ENCODE measurements at places on chromosomes 7 and 10.
A peak's percentile ranks its signal among the peaks of the same experiment; 100 is the strongest.

DNA sequence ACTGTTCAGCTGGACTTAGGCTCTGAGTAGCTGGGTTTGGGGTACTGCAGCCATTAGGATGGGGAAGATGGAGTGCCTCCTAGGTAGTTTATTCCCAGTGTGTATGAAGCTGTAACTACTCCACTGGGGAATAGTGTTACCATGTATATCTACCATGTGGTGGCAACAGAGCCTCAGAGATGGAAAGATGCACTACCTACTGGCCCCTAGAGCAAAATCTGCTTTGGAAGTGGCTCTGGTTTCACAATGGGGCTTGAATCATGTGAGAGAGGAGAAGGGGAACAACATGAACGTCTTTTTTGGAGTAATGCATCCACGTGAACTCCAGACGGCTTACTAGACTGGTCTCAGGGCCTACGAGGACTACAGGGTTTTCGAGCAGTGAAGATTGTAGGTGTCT is 167.3 kb downstream of the CALCR start:
- no peak for DNase-seq

- DNase-seq, result peak; percentile 83
These were observed 56.9 kb upstream of the EZH2 start for GRCh38 chr7:148940702-148941597.

DNA sequence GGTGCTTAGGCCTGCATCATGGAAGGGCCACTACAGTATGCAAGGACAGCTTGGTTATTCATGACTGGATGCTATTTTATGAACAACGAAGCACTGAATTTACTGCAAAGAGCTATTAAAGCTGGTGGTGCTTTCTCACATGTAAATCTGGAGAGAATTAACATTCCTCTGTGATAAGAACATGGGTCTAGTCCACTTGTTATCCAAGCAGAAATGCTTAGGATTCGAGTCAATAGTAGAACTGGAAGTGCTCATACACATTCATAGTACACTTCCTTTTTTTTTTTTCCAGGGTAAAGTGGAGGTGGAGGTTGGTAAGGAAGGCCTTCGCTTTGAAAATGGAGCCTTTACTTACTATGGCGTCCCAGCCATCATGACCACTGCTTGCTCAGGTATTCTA is 35.0 kb downstream of the CNNM1 start:
- no peak for DNase-seq

DNA sequence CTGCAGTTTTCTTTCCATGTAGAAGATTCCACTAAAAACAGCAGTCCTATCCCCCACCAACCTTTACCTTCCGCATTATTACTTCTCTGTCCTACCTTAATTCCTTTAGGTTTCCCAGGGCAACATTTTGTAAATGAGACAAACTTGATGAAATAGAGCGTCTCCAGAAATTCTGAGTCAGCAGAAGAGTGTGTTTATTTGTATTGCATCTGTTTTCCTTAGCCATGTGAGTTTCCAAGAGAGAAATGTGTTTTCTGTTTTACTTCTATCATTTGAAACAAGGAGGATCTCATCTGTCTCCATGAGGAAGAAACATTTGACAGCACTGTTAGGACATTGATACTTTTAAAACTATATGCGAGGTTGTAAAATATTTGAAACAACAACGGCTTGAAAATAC is 244.2 kb upstream of the PLXDC2 start:
- no peak for DNase-seq

GRCh38 chr10:50501924-50502452 is 121.8 kb downstream of the SGMS1 start:
- DNase-seq, result peak; percentile 69

DNA sequence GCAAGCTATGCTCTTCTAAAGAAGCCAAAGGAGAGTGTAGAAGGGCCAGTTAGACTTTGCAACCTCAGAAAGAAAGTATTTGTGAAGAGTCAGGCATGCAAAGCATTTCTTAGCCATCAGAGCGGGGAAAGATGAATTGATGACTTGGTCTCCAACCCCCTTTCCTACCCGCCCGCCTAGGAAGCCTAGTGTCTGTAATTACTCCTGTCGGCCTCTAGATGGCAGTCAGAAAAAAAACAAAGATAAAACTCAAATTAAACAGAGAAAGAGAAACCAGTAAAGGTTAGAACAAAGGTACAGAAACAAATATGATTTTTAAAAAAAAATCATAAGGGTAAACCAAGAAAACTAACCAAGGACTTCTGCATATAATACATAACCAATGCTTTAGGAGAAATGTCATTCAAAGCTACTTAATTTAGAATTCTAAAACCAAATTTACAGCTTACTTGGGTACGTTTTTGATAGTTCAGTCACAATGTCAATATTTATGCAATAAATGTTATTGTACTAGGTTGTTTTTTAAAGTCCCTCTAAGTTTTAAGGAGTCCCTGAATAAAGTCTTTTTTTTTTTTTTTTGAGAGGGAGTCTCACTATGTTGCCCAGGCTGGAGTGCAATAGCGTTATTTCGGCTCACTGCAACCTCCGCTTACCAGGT is 97.6 kb downstream of the LYZL1 start:
- peak; percentile 39 for DNase-seq

Measured in epithelial cell of esophagus (primary cell).